ENCODE measurements at places on chromosomes 3 and 15.

DNA sequence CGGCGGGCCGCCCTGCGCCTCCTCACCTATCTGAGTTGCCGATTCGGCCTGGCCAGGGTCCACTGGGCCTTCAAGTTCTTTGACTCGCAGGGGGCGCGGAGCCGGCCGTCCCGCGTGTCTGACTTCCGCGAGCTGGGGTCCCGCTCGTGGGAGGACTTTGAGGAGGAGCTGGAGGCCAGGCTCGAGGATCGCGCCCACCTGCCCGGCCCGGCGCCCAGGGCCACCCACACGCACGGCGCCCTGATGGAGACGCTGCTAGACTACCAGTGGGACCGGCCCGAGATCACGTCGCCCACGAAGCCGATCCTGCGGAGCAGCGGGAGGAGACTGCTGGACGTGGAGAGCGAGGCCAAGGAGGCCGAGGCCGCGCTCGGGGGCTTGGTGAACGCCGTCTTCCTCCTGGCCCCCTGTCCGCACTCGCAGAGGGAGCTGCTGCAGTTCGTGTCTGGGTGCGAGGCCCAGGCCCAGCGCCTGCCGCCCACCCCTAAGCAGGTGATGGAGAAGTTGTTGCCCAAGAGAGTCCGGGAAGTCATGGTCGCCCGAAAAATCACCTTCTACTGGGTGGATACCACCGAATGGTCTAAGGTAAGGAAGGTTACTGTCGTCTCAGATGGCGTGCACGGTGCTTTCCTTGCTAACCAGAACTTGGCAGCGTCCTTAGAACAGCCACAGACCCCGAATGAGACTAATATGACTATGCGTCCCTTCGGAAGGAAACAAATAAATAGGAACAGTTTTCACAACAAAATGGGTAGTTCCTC lies 567 bp downstream of the TICRR start:
- H3K27me3 ChIP-seq, result peaks cover 4% of the 10 kb centered on the region
- H3K4me3 ChIP-seq, result peak overlapping the region; percentile 62
- peaks cover 10% of the 10 kb centered on the region for H3K4me1 ChIP-seq

GRCh38 chr3:106688464-106688863 lies 688.8 kb upstream of the CCDC54 start:
- H3K36me3 ChIP-seq, result no peaks in the 10 kb centered on the region
- H3K27ac ChIP-seq, result no peak overlapping the region
- no peaks in the 10 kb centered on the region for H3K4me1 ChIP-seq
- H3K4me3 ChIP-seq, result no peak overlapping the region

- H3K27me3 ChIP-seq, result no peaks in the 10 kb centered on the region
- H3K4me1 ChIP-seq, result peaks cover 3% of the 10 kb centered on the region
- no peaks in the 10 kb centered on the region for H3K36me3 ChIP-seq
- no peak overlapping the region for H3K27ac ChIP-seq
- no peak overlapping the region for H3K4me3 ChIP-seq
- no peak for DNase-seq
Measured at GRCh38 chr3:6827453-6827852, 33.5 kb upstream of the GRM7 start.

DNA sequence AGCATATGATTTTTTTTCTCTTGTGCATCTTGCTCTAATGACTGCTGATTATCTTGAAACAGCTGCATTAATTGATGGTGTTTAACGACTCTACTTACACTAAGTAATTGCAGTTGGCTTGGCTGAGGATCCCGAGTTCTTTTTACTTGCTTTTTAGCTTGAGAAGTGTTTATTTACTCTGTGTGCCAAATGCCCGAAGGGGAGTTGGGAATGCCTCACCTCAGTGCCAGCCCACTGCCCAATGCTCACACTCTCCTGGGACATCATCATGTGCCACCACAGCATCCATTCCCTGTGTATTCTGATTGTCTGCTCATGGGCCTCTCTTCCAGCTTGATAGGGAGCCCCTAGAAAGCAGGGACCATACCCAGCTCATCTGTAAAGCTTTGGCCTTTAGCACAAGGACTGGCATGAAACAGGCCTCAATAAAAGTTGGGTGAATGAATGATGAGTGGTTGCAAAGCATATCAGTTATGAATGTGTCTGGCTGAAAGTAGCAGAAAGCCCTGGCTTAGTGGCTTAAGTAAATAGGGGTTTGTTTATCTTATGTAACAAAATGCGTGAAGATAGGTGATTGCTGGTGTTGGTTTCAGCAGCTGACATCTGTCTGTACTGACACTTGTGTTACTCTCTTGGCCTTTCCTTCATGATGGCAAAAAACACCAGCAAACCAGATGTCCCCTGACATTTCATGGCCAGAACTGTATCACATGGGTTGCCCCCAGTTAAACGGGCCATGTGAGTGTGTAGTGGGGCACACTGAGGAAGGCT lies 8.1 kb downstream of the PXYLP1 start:
- no peak overlapping the region for H3K4me3 ChIP-seq
- no peak for DNase-seq
- no peaks in the 10 kb centered on the region for H3K27me3 ChIP-seq
- no peak overlapping the region for H3K27ac ChIP-seq

- peaks cover 70% of the 10 kb centered on the region for H3K4me1 ChIP-seq
- no peaks in the 10 kb centered on the region for H3K27me3 ChIP-seq
- no peak overlapping the region for H3K4me3 ChIP-seq
- peak; percentile 43 for DNase-seq
Measured at GRCh38 chr15:41795996-41796856, 21.9 kb downstream of the MAPKBP1 start.
